ENCODE measurements at places on chromosomes 3 and 15. TPM values are rescaled to one million over a fixed set of nuclear protein-coding genes. Genes with fewer than 3 reads are reported as not detected.

DNA sequence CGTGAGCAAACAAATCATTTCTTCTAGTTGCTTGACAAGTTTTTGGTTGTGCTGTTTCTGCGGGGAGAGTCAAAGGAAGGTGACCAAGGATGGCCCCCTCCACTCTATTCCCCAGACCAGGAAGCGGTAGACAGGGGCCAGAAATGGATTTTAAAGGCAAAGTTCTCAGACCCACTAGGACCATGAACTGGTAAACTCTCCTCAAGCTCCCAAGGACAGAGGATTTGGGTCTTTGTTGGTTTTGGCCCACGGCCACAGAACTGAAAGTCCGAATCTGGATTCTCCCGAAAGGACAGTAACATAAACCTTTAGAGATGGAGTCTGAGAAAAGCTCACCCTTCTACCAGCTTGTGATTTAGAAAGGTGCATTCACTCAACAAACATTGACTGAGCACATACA lies 85.9 kb upstream of the C2CD4B start:
- no peaks in the 10 kb centered on the region for H3K36me3 ChIP-seq
- H3K27ac ChIP-seq = no peak overlapping the region
- H3K27me3 ChIP-seq = no peaks in the 10 kb centered on the region

GRCh38 chr3:122409446-122409845 lies 6.4 kb downstream of the WDR5B start:
- no peaks in the 10 kb centered on the region for H3K36me3 ChIP-seq
- peaks cover 27% of the 10 kb centered on the region for H3K4me1 ChIP-seq
- H3K4me3 ChIP-seq = no peak overlapping the region
- H3K27me3 ChIP-seq = no peaks in the 10 kb centered on the region

GRCh38 chr15:101209285-101209845 lies 42.5 kb downstream of the CHSY1 start:
- DNase-seq = no peak
- H3K4me1 ChIP-seq = peaks cover 25% of the 10 kb centered on the region
- H3K4me3 ChIP-seq = no peak overlapping the region
- H3K36me3 ChIP-seq = no peaks in the 10 kb centered on the region
- no peak overlapping the region for H3K27ac ChIP-seq

DNA sequence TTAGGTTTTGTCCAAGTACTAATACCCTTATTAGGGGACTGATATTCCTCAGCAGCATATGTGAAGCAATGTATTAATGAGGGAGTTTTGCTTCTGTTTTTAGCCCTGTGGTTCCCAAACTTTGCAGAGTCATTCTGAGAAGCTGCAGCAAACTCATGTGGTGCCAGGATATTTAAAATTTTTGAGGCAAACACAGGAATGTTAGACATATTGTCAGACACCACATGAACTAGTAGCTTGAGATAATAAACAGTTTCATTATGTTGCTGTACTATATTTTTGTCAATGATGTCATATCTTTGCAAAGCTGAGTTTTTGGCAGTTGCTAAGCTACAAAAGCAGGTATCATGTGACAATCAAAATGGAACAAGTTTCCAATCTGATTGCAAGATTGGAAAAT lies 36.6 kb downstream of the ATP6V1A start:
- no peaks in the 10 kb centered on the region for H3K36me3 ChIP-seq
- peaks cover 7% of the 10 kb centered on the region for H3K4me1 ChIP-seq
- no peak for DNase-seq

DNA sequence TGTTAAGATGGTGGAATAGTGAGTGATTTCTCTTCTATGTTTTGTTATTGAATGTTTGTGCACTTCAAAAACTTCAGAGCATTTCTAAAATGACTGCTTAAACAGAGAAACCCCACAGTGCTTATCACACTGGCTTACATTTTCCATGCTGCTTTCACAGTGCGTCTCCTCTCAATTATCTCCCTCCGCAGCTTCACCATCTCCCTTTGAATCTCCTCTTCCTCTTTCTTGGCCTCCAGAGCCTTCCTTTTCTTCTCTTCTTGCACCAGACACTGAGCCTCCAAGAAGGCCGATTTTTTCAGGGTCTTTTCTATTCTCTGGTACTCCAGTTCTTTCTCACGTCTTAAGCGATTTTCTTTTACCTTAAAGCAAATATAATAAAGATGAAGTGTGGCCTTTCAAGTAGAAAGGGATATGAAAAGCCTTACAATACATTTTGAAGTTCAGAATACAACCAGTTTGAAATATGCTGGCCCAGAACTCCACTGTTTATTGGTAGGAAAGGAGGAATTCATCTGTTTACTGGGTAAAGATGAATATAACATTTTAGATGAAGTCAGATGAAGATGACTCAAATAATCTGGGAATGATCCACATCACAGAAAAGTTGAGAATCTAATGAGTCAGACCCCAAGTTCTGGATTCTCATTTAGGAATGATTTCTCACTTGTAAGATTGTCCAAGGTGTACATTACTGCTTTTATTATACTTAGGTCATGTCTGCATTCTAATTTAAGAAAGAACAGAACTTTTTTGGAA lies 21.4 kb downstream of the CCDC191 start:
- DNase-seq = no peak
- no peak overlapping the region for H3K27ac ChIP-seq
- H3K4me1 ChIP-seq = no peaks in the 10 kb centered on the region
- H3K27me3 ChIP-seq = no peaks in the 10 kb centered on the region
- H3K4me3 ChIP-seq = no peak overlapping the region
- no peaks in the 10 kb centered on the region for H3K36me3 ChIP-seq

- H3K27me3 ChIP-seq = no peaks in the 10 kb centered on the region
- peaks cover 6% of the 10 kb centered on the region for H3K4me1 ChIP-seq
- peak overlapping the region; percentile 79 for H3K4me3 ChIP-seq
- no peak overlapping the region for H3K27ac ChIP-seq
- no peaks in the 10 kb centered on the region for H3K36me3 ChIP-seq
- no peak for DNase-seq
Observed at GRCh38 chr3:107241217-107241616, 136.0 kb upstream of the CCDC54 start.

GRCh38 chr15:58524247-58524646 lies 92.5 kb downstream of the LIPC start:
- H3K4me3 ChIP-seq = no peak overlapping the region
- DNase-seq = no peak
- H3K27me3 ChIP-seq = no peaks in the 10 kb centered on the region
- H3K27ac ChIP-seq = no peak overlapping the region
- H3K36me3 ChIP-seq = no peaks in the 10 kb centered on the region
- peaks cover 21% of the 10 kb centered on the region for H3K4me1 ChIP-seq

Gene RAD18
- total RNA-seq = 2.3 TPM

Gene ACP3
- not detected for total RNA-seq

Gene COL6A5
- not detected for total RNA-seq

Gene DHX36
- total RNA-seq = 211 TPM

Gene SLC9A9
- total RNA-seq = 1.7 TPM

Gene KLHL40
- total RNA-seq = 320 TPM
